SW480 (cell line): ENCODE measurements at places on chromosomes 12 and 14.

DNA sequence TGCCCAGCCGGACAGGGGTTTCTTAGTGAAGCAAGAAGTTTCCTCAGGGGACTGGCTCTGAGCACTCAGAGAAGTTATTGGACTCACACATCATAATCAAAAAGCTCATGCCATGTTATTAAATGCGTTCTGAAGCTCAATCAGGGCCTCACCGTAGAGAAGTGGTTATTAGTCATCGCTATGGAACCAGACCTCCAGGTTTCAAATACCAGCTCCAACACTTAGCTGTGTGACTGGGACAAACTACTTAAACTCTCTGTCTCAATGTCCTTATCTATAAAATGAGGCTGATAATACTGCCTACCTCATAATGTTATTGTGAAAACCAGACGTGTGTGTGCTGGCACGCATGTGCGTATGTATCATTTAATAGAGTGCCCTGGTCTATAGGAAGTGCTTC, 7.3 kb downstream of the STAT6 start:
- no peak for DNase-seq

DNA sequence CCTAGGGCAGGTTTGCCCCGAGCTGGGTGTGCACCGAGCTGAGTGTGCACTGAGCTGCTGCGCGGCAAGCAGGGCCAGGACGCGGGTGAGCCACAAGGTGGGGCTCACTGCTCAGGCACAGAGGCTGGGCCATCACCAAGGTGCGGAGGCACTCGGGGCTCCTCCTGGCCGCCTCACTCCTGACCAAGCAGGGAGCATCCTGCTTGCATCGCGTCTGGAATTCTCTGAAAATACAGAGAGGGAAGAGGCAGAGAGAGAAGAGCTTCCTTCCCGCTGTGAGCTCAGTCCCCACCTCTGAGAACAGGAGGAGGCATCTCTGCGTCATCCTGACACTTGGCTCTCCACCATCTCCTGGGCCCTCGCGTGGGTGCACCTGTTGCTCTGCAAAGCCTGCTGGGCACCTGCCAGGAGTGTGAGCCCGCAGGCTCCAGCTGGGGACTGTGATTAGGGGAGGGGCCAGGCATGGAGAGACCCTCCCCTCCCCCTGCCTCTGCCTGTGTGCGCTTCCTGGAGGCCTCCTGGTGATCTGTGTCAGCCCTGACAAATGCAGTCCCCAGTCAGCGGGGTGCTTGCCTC, 116.3 kb downstream of the GLT1D1 start:
- DNase-seq: peak; percentile 26

DNA sequence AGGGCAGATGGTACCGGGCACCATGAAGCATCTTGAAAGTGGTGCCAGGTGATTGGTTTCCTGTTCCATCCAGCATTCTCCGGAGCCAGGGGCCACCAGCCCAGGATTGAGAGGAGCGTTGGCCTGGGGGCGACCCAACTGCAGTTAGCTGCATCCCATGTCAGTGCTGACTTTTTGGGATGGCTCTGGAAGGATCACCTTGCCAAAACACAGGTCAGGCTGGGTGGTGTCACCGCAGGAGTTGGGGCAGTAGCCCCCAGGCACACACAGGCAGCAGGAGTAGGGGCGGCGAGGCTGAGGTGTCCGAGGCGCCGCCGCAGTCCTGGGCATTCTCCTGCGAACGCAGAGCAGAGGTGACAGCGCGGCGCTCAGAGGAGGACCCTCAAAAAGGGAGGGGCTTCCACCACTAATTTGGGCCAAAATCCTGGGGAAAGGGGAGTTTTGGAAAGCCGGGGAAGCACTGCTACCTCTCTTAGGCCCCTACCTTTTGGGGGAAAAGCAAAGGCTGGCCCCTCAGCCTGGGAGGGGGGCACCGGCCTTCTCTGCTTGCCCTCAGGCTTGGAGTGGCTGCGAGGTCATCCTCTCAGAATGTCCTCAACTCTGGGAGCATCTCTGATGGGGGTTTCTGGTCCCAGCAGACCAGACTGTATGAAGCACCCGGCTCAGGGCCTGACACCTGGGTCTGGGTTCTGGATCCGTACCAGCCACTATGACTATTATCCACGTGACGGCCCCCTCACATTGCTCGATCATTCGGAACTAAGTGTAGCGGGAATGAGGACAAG, 26.7 kb upstream of the LRTM2 start:
- no peak for DNase-seq

- no peak for DNase-seq
These were observed 52.3 kb upstream of the EGLN3 start for GRCh38 chr14:34003082-34003668.

DNA sequence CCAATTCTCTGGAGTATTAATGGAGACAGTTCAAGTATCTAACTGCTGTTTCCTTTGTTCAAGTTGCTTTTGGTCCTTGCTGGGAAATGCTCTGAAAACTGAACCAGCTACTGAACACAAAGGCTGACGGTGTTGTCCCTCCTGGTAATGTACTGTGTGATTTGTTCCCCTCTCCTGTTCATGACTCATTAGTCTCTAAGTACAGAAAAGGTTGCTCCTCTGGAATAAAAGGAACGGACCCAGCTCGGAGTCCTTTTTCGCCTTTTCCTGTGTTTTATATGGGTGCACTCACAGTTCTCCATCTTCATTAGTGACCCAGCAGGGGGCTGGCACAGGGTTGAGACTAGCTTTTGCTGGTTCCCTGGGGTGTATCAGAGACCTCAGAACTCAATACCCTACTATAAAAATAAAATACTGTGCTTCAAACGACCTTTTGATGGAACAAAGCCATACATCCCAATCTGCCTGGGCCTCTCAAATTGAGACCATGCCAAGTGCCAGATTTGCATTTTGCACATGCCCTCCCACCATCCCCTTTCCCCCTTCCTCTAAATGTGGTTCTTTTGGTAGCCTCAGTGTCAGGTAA, 269.7 kb downstream of the RAD51B start:
- DNase-seq: peak; percentile 26

GRCh38 chr14:75510547-75510946, 11.7 kb upstream of the BATF start:
- no peak for DNase-seq

DNA sequence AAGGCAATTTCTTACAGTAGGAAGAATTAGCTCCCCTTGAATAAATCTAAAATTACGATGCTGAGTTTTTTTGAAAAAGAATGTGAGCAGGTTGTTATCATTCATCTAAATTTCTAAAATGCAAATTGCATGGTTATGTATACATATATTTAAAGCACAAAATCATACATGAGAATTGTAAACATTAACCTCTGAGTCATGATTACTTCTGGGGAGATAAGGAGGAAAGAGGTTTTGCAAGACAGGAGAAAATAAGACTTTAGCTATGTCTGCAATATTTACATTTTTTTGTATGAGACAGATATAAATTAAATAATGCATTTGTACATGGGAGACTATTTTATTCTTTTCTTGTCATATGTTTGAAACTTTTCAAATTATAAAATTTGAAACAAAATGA, 72.2 kb downstream of the TSPAN8 start:
- no peak for DNase-seq

DNA sequence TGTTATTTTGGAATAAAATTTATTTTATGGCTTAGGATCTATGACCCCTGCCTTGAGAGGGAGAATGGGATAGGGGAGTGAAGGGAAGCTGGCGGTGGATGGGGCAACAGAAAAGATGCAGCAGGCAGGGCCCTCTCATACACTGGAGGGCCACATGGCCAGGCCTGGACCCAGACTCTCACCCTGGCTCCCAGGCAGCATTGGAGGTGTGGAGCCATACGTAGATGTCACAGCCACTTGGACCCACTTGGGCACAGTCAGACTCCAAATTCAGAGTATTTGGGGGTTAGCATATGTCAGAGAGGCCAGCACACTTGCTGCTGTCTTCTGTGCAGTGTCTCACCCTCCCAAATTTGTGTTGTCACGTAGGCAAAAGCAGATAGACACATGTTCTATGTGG, 6.5 kb downstream of the NAB2 start:
- no peak for DNase-seq

GRCh38 chr14:105324080-105324778, 9.7 kb downstream of the PACS2 start:
- no peak for DNase-seq

GRCh38 chr12:95548539-95549391, 2.5 kb downstream of the USP44 start:
- DNase-seq: no peak

DNA sequence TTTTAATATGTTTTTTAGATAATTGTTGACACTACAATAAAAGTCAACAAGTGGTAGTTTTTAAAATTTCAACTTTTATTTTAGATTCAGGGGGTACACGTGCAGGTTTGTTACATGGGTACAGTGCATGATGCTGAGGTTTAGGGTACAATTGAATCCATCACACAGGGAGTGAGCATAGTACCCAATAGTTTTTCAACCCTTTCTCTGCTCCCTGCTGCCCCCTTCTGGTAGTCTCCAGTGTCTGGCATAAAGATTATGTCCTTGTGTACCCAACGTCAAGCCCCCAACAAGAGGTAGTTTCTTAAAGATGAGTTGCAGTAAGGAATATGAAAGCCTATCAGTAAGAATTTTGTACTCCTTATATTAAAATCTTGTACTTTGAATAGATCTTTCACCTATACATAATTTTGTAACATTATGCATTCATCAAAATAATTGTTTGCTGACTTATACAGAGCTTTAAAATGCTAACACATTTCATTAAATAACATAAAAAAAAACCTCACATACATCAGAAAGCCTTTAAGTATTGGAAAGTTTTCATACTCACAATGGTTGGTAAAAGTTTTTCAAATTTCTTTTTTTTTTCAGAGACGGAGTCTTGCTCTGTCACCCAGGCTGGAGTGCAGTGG, 5.4 kb upstream of the RALGAPA1 start:
- peak; percentile 32 for DNase-seq

- peak; percentile 65 for DNase-seq
These were observed 679 bp downstream of the ARF6 start for GRCh38 chr14:49893309-49894213.

DNA sequence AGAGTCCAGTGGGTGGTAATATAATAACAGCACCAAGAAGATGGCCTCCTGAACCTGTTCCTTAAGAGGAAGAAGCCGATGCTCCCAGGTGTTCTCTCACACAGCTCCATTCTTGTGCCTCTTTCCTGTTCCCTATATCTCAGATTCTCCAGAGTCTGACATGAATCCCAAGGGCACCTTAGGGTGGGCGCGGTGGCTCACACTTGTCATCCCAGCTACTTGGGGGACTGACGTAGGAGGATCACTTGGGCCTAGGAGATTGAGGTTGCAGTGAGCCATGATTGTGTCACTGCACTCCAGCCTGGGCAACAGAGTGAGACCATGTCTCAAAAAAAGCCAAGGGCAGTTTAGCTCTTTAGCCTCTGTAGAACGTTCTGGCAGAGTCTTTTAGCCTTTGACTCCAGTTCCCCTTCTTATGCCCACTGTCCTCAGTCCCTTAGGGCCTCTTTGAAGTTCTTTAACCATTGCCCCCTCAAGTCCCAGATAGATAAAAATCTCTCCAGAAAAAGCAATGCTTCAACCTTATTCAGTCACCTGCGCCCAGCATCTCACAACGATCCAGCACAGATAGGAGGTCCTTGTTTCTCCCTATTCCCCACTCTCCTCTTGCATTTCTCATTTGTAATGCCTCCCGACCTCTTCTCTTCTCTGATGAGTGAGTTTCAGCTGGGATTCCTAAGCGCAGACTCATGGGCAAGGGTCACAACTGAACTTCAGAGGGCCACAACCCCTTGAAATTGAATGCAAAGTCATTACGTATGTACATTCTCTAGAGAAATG, 4.7 kb downstream of the CCDC184 start:
- no peak for DNase-seq

DNA sequence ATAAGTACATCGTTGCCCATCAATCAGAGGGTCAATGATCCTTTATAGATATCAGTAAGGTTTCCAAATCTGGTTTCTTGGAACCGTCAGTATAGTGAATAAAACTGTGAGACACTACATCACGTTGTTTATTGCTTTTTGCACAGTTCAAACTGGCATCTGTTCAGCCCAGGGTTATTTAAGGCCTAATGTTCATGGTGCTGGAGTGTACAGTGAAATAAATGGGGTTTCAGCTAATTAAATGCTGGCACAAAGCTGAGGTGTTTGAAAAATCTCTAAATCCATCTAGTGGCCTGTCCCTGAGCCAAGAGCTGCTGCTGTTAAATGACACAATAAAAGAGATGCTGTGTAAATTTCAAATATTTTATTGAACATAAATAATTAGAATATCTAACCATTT, 69.9 kb downstream of the RPS29 start:
- DNase-seq: no peak

GRCh38 chr14:36655571-36655962, 6.1 kb upstream of the PAX9 start:
- no peak for DNase-seq

- DNase-seq: no peak
These were observed 30.1 kb downstream of the SLC35F4 start for GRCh38 chr14:57835766-57836165.

GRCh38 chr12:10982244-10982643, 4.5 kb downstream of the TAS2R50 start:
- DNase-seq: peak; percentile 85

DNA sequence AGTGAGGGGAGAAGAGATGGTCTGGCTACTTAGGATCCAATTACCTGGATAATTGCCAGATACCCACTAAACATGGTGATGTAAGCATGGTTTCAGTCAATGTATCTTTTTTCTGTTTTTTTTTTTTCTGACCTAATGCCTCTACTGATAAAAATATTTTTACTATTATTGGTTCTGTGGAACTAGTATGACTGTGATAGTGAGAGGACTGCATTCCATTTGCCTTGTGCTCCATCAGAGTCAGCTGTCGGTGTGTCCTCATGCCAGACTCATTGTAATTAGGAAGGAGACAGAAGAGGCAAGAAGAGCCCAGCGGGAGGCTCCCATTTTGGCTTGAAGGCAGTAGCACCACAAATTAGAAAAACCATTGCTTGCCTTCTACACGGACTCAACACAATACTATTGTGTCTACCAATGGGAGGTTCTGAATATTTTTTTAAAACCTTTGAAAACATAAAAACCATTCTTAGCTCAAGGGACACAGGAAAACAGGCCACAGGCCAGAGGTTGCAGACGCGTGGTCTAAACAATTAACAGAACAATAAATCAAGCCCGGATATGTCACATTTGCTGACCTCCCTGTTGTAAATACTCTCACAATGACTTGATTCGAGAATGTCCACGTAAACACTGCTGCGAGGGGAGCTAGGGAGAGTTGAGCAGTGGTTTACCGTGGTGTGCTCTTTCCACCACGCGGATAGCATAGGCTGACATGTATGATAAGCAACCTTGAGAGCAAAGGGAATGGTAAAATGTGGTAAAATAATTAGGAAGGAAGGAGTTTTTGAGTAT, 13.5 kb upstream of the DCP1B start:
- no peak for DNase-seq

- no peak for DNase-seq
These were observed 95.3 kb downstream of the BICD1 start for GRCh38 chr12:32201976-32202375.

GRCh38 chr12:84950971-84951546, 38.5 kb upstream of the SLC6A15 start:
- DNase-seq: no peak

DNA sequence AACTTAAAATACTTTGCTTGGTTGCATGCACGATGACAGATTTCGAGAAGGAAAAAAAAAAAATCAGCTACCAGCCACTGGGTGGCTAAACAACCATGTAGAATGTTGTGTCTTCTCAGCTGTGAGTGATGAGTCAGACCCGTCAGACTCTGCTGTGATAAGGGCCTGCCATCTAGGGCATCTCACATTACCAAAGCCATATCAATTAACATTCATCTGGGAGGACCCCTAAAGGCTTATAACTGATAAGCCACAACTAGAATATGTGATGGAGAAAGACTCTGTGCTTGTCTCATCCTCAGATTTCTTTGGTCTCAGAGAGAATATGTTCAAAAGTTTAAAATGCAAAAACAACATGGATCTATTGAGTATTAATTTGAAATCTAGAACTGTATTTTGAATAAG, 111.5 kb downstream of the PAX9 start:
- peak; percentile 63 for DNase-seq

GRCh38 chr12:139585-139984, 73.0 kb downstream of the IQSEC3 start:
- DNase-seq: no peak
